Anterior cingulate cortex (tissue), 58 donors: ENCODE measurements at places on chromosomes 7 and 10.
A peak's percentile ranks its signal among the peaks of the same experiment; 100 is the strongest.

DNA sequence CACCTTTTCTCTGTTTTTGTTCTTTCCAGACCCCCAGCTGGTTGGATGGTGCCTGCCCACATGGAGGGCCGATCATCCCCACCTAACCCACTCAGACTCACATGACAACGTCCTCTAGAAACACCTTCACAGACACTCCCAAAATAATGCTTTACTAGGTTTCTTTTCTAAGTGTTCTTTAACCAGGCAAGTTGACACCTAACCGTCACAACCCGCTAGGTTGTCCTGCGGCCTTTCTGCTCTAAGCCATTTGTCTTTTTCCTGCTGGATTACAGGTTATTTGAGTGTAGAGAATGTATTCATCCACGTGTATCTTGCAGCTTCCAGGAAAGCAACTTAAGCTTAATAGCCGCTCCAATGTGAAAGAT lies 54.8 kb downstream of the CHN2 start:
- DNase-seq = no peak

DNA sequence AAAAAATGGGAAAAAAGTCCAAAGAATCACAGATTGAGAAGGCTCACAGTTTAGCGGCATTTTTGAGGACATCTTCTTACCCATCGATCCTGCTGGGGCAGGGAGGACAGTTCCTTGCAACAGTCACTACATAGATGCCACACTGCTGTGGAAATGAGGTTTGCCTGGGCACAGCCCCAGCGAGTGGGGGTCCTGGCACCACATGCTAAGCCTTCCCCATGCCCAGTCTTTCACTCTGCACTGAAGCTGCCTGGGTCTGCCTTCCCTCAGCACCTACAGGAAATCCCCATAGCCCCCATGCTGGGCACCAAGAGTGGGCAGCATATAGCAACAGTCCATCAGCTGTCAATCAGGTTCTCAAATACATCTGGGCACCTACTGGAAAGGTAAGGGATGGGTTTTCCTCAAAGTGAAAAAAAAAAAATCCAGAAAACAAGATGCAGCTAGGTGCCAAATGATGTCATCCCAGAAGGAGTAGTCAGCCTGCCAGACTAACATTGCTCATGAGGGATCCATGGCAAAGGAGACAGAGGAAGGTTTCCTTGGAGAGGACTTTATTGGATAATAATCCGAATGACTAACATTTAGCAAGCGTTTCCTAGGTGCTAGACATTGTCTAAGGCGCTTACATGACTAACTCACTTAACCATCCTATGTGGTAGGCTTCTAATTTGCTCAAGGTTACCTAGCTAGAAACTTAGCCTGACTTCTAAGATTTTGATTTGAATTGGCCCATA lies 125.7 kb upstream of the CXCL12 start:
- DNase-seq = no peak

- DNase-seq = no peak
Measured at GRCh38 chr10:86833969-86834368, 77.5 kb downstream of the BMPR1A start.

DNA sequence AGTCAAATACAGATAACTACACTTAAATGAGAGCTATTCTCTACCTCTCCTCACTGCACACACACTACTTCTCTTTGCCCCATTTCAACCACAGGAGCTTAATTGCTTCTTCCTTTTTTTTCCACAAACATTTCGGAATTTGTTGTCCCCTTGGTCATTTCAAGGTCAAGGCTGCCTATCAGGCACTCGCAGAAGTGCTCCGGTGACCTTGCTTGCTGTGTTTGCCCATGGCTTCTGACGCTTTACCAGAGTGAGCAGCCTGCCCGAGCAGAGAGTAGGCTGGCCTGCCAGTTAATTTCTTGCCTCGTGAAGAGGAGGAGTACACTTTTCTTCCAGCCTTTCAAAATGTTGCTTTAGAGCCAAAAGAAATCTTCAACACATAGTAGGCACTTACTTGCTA lies 297.1 kb upstream of the LRGUK start:
- no peak for DNase-seq

DNA sequence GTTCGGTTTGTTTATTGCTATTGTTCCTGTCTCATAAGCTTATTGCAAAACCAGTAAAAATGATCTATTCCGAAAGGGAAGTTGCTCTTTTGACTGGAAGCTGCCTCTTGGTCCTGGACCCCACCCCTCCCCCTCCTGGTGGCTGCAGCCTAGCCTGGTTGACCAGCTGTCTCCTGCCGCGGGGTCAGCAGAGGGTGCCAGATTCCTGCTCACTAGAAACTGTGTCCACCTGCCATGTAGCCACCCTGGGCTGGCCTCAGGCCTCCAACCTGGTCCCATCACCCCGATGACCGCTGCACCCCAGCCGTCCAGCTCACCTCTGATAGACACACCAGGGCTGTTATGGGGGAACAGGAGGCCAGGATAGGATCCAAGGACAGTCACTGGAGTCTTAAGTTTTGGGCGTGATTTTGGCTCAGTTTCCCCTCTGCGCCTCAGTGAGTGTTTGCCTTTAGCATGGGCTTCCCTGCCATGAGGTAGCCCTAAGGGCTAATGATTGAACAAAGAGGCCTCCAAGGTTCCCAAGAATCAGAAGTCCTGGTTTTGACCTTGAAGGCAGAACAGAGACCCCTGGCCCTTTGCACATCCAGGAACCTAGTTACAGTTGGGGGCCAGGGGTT lies 32.9 kb upstream of the SLF2 start:
- DNase-seq = no peak

GRCh38 chr10:92573091-92573797 lies 649 bp downstream of the IDE start:
- no peak for DNase-seq

- DNase-seq = no peak
Measured at GRCh38 chr7:50477640-50478039, 27.5 kb upstream of the FIGNL1 start.

DNA sequence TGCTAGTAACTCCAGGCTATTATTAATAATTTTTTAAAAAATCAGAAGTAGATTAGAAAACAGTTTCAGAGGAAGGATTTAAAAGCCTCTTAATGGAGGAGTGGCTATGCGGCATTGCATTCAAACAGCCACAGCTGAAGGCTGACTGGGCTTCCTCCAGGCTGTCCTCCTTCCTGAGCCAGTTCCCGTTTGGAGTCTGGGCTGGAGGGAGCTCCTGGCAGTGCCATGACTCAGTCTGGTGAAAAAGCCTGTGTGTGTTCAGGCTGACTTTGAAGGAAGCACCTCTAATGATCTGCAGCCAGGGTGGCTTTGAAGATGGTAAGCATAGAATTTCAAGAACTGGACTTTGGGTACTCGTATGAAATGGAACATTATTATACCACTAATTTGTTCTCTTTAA lies 134.6 kb downstream of the DPP6 start:
- DNase-seq = no peak

- no peak for DNase-seq
Measured at GRCh38 chr7:64885520-64886240, 17.4 kb upstream of the ZNF273 start.

GRCh38 chr10:36263871-36264270 lies 621.8 kb upstream of the FZD8 start:
- DNase-seq = no peak

- DNase-seq = no peak
Measured at GRCh38 chr10:21473541-21473940, 51.9 kb downstream of the SKIDA1 start.

GRCh38 chr10:32446536-32447406 lies 831 bp downstream of the CCDC7 start:
- no peak for DNase-seq

- no peak for DNase-seq
Measured at GRCh38 chr7:34849986-34850385, 187.3 kb downstream of the DPY19L1 start.

- DNase-seq = no peak
Measured at GRCh38 chr7:107384025-107384424, 85.8 kb upstream of the GPR22 start.

- DNase-seq = no peak
Measured at GRCh38 chr10:33858326-33858725, 523.9 kb upstream of the NRP1 start.

DNA sequence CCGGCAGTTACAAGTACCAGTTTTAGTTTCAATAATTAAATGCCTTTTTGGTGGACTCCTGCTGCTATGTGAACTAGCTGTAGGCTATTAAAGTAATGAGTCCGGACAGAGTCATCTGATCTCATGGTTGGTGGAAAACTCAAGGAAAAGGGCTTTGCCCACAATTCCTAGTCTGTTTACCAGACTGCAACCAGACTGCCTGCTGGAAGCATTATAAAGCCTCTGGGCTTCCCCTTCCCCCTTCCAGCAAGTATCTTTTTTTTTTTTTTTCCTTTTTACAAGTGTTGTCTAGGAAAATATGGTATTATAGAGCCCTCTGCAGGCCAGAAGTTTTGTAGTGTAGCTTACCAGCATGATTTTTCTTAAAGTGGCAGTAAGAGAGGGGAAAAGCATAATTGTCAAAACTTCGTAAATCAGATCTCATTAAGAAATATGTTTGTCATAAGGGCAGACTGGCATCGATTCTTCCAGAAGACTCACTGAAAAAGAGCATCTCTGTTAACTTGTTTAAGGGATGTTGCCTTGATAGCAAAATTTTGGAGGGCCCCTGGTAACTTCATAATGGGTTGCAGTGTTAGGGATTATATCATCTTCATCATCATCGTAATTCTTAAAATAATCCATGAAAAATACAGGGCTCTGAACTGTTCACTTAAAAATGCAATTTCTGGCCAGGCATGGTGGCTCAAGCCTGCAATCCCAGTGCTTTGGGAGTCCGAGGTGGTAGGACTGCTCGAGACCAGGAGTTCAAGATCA lies 181.3 kb downstream of the TAX1BP1 start:
- DNase-seq = no peak

DNA sequence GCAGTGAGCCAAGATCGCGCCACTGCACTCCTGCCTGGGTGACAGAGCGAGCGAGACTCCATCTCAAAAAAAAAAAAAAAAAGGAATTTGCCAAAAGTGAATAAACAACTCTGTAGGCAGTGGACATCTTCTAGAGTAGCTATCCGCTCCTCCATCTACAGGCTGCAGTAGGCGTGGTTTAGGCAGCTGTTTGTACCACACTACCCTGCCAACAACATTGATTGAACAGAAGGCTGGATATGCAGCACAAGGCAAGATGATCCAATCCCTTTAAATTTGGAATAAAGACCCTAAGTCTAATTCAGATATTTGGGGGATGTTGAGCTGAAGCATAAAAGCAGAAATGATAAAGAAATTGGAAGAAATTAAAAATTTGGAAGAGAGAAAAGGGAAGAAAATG lies 141.6 kb downstream of the TES start:
- DNase-seq = no peak

DNA sequence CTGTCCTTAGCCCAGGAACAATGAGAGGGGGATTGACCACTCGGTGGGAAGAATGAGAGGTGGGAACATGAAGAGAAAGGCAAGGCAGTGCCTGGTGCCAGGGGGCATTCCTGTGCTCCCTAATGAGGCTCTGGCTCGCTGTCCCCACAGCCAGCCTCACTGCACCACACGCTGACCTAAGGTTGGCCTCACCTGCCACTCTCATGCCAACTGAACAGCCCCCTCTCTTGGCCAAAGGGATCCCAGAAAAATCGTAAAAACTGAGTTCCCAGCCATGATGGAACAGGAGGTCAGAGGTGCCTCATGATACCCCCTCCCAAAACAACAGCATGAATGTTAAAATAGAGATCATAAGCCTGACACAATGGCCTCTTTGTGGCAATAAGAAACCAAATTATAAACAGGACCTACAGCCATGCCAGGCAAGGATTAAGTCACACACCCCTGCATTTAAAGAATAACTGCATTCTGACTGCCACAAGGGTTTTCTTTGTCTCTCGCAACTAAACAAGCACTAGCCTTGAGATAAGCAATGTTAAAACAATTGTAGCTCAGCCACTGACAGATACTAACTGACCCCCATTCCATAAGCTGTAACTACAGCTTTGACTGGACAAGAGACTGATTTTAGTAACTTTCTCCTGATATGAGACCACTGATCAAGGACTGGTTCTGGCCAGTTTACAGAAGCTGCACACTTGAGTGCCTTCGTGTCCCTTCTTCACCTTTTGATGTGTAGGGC lies 149.2 kb downstream of the SH2D4B start:
- no peak for DNase-seq

DNA sequence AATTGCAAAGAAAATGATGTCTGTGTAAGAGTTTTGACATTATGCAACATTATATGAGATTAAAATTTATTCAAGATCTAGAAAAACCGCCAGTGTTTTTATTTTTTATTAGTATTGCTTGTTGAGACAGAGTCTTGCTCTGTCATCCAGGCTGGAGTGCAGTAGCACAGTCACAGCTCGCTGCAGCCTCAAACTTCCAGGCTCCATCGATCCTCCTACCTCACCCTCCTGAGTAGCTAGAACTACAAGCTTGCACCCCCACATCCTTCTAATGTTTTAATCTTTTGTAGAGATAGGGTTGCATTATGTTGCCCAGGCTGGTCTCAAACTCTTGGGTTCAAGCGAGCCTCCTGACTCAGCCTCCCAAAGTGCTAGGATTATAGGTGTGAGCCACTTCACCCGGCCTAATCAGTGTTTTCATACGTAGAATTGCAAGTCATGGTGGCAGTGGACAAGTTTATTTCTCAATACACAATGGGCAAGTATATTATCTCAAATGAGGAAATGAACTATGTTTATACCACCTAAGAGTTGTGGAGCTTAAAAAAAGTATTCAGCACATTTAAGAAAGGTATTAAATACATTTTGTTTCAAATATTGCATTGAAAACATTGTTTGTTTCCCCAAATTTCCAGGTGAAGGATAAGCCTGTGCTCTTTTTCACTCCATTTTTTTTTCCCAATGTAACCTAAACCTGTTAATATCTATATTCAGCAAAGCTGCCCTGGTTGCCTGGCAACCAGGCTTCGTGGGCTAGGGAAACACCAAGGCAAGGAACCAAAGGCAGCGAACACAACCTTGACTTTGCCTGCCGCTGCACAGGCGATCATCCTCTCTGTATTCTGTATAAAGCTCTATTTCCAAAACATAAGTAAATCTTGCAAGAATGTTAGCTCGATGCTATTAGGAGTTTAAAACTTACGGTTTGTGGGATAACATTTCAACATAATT lies 163.9 kb downstream of the CACNB2 start:
- DNase-seq = peak; percentile 17

- DNase-seq = peak; percentile 12
Measured at GRCh38 chr7:92567460-92567859, 22.7 kb downstream of the FAM133B start.

DNA sequence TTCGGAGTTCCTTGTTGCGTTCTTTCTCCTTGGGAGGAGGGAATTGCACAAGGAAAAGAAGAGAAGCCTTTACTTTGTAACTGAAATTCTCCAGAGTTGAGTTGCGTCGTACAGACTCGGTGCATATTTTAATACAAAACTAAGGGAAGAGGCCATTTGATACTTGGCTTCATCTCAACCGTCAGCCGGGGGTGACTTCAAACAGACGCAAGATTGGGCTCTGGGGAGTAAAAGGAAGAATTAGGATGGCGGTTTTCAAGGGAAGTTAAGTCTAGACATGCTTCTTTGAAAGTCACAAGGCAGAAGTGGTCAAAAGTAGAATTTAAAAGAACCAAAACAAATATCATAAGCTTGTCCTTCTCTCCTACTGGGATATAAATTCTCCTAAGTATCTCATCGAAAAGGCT lies 1.6 kb downstream of the PRR15 start:
- DNase-seq = no peak

DNA sequence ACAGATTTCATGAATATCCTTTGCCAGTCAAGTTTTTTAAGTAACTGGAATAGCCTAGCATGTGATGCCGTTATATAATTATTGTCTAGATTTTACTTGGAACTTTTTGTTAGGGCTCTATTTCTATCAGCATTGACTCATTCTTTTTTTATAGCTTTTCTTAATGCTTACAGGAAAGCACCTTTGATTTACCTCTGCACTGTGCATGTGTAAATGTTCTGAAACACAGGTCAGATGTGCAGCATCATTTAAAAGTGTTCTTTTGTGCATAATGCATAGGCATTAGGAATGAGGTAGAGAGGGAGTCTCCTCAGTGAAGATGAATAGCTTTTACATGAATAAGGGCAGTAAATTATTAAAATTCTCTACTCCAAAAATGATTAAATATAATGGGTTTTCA lies 669.3 kb upstream of the MBL2 start:
- DNase-seq = no peak
